Stimulated activated CD4-positive, alpha-beta T cell treated with anti-CD3 and anti-CD28 coated beads, Interleukin-2, amount 100 ng/mL, for 48 hours (primary cell): ENCODE measurements at places on chromosomes 11 and 22.
A peak's percentile ranks its signal among the peaks of the same experiment; 100 is the strongest.

GRCh38 chr22:27420817-27421361 lies 380.7 kb downstream of the MN1 start:
- DNase-seq, result no peak

DNA sequence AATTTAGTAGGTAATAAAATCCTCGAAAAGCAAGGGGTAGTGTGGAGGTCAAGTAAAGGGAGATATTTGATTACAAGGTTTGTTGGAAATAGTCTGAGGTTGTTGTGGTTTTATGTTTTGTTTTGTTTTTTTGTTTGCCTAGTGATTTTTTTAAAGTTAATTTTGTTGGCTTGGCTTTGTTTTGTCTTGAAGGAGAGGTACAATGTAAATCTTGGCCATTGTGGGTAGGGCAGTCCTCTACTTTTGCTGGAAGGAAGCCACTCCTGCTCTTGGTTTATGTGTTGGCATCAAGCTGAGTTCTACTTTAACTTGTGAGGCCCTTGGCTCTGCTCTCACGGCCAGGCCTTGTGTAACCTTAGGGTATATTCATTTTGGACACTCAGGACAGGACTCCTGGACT lies 3.2 kb downstream of the AMOTL1 start:
- DNase-seq, result no peak

- DNase-seq, result no peak
Measured at GRCh38 chr11:5507933-5508305, 1.8 kb downstream of the UBQLN3 start.

- no peak for DNase-seq
Measured at GRCh38 chr11:77191429-77191822, 63.4 kb downstream of the MYO7A start.

DNA sequence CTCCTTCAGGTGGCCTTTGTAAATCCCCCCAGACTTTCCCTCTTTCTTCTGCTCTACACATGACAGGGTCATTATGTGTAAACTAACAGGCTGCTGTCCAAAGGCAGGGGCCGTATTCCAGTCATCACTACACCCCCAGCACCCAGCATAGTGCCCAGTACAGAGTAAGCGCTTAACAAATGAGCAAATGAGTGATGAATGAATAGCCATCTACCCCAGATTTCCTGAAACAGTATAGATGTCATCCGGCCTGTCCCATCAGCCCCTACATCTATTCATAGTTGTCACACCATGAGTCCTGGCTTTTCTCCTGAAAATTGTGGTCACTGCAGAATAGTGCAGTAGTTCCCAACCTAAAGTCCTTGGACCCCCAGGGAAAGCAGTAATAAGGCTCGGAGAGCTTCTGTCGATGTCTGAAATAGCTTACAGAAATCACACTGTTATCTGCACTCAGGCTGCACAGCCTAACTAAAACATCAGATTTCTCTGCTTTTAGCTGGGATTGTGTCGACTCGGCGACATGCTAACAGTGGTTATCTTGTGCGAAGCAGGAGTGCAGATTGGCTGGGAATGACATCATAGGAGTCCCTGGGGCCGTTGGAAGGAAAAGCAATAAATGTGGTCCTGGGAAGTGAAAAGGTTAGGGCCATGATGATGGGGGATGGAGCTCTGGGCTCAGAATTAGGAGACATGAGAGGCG lies 143.8 kb upstream of the NECTIN1 start:
- no peak for DNase-seq

- DNase-seq, result no peak
Measured at GRCh38 chr11:72030472-72031045, 31.9 kb downstream of the IL18BP start.

DNA sequence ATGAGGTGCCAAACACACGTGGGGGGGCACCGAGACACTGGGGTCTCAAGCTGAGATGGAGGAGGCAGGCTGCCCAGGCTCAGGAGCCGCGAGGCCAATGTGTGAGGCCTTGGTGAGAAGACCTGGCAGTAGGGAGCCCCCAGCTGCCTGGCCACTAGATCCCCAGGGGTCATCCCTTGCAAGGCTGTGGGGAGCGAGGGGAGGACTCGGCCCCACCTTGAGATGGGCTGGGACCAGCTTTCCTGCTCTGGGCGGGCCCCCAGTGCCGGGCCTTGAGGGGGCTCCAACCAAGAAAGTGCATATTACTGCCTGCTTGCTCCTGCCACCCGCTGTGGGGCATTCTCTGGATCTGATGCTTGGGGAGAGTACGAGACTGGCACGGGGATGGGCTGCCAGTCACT lies 107.0 kb downstream of the CTTN start:
- no peak for DNase-seq

DNA sequence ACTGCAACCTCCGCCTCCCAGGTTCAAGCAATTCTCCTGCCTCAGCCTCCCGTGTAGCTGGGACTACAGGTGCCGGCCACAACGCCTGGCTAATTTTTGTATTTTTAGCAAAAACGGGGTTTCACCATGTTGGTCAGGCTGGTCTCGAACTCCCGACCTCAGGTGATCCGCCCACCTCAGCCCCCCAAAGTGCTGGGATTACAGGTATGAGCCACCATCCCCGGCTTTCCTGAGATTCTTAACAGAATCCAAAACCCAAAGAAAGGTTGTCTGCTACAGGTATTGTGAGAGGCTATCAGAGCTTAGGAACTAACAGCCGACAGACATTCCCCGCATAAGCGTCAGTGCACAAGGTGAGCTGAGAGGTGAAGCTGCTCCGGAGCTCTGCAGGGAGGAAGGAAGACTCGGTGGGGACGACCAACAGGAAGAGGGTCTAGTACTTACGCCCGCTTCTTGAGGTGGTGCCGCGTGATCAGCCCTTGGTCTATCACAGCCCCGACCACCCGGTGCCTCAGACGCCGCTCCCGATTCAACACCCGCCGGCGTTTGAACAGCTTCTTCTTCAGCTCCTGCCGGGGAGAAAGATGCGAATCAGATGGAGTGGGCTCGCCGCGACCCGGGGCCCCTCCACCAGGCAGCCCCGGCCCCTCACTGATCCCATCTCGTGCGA lies 470 bp downstream of the C11orf98 start:
- peak; percentile 48 for DNase-seq

- no peak for DNase-seq
Measured at GRCh38 chr22:46851311-46851710, 88.9 kb downstream of the TBC1D22A start.

GRCh38 chr22:44369916-44370801 lies 57.4 kb upstream of the SHISAL1 start:
- DNase-seq, result no peak

DNA sequence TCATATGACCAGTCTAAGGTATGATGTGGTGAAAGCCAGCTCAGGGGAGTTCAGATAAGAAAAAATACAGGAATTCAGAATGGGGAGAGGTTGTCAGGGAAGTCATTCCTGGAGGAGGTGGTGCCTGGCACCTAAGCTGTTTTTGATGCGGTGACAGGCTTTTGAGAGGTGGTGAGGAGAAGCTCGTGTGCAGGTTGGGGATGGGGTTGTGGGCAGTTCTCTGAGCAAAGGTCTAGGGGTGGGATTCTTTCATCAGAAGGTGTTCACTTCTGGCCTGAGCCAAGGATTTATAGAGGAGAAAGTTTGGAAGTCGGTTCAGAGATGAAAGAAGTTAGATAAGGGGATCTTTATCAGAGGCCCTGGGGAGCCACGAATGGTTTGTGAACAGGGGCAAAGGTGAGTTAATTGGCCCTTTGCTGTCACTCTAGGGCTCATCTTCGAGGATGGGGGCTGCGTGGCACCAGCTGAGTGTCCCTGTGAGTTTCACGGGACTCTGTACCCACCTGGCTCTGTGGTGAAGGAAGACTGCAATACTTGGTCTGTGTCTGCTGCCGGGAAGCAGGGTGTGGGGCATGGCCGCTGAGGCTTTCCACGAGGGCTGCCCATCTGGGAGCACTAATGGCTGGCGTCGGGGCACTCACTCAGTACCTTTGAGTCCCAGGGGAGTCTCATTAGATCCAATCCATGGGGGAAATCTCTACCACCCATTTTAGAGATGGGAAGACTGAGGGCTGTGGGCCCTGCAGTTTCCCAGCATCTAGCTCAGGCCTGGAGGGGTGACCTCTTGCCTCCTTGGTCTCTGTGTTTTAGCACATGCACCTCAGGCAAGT lies 13.4 kb downstream of the OTOG start:
- no peak for DNase-seq

DNA sequence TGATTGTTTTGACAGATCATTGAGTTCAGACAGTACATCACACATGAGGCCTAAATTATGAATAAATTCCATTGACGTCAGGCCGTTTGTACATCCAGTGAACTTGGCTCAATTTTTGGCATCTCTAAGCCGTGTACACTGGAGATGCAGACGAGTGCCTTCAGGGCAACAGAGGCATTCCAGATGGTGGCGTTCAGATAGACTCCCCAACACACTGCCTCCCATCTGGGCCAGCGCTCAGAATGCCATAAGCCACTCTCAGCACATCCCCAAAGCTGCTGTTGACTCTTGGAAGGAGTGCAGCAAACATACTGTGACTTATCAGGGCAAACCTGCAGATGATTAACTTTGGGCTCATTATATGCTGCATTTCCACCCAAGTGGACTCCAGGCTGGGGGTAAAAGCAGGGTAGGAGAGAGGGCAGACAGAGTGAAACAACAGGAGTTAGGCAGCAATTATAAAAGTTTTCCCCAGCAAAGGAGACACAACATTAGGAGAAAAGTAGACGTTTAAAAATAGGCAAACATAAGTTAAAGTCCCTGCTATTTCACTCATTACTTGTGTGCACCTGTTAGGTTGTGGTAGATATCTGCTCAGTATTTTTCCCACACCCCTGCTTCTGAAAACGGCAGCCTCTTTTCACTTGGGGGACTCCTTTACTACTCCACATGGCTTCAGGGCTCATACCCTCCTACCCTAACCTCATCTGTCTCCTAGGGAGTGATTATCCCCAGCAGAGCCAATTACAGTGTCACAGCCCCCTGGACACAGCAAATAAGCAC lies 60.2 kb upstream of the PDE3B start:
- DNase-seq, result no peak

DNA sequence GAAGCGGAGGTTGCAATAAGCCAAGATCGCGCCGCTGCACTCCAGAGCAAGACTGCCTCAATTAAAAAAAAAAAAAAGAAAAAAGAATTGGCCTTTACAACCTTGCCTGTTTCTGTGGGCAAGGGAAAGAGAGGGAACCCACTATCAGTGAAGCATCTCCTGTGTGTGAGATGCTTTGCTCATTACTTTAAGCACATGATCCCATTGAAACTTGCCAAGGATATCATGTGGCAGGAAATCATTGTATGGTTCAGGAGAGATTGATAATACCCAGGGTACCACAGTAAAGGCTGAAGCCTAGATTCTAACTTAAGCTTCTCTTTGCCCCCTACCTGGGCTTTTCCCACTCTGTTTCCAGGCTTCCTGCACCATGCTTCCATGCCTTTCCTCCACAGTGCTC lies 3.6 kb downstream of the LDLRAD3 start:
- DNase-seq, result no peak

- no peak for DNase-seq
Measured at GRCh38 chr22:29133603-29134133, 60.8 kb downstream of the KREMEN1 start.

GRCh38 chr11:44766112-44766971 lies 39.6 kb downstream of the TSPAN18 start:
- DNase-seq, result no peak

DNA sequence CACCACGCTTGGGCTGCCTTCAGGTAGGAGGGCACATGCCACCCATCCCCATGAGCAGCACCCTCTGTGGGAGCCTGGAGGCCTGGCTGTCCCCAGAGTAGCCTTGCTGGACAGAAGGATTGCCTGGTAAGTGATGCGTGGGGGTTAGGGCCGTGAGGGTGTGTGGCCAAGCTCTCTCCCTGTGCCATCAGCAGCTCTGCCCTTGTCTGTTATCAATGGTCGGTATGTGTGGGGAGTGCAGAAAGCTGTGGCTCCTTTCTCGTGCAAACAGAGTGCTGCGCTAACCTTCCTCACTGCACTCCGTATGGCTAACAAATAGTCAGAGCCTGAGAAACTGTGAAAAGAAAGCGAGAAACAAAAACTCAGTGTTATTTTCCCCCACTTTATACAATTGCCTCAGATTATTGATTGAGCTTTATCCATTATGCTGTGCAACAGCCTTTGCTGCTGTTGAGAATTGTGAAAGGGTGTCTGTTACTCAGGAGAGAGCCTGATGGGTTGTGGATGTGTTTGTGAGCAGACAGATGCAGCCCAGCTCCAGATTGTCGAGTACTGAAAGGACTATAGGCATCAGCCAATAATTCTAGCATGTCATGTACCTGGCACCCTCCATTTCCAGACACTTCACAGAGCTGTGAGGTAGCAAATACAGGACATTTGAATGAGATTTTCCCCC lies 432.2 kb downstream of the NTM start:
- DNase-seq, result no peak

DNA sequence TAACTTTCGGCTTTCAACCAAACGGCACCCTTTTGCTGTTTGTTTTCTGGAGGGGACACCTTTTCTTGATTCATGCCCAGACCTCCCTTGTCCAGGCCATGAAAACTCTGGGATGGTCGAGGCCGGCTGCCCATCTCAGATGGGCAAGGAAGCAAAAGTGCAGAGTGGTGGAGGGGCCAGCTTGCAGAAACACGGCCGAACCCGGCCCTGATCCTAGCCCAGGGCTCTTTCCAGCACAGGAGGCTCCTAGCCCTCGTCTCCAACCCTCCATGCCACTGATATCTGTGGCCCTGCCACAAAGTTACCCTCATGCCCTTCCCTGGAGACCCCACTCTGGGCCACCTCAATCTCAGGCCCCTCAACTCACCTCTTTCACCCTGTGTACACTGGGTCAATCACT lies 18.9 kb upstream of the SLC22A12 start:
- no peak for DNase-seq

GRCh38 chr11:2216400-2217064 lies 44.9 kb upstream of the TH start:
- no peak for DNase-seq

DNA sequence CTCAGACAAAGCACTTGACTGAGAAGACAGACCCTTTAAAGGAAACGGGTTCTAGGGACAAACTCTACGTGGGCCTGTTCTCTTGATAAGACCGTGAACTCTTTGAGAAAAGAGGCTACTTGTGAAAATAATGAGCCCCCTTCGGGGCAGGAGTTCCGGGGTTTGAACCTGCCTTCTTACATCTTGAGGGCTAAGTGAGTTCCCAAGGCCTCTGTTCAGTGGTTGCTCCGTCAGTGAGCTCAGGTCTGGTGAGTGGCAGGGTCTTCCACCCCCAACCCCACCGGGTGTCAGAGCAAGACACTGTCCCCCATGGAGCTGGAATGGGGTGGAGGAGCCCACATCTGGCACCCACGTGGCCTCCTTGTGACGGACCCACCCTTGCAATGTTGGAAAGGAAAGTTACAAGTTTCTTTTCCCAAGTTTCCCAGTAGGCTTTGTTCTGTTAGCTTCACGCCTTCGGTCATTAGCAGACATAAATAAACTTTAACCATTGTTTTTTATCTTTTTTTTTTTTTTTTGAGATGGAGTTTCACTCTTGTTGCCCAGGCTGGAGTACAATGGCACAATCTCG lies 6.3 kb upstream of the SAMM50 start:
- DNase-seq, result no peak

DNA sequence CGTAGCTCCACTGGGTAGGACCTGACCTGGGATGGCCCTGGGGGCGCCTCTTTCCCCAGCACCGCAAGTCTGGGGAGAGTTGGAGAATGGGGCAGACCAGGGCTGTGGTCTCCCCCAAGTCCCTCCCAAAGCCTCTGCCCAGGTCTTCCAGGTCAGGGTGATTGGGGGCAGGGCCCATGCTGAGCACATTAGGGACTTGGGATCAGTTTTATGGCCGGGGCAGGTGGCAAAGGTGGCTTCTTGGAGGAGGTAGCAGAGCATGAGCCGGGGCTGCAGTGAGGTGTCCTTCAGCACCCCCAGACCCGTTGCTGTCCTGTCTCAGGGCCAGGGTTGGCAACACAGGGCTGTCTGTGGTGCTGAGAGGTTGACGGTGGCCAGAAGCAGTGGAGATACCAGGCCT lies 6.0 kb downstream of the RELT start:
- DNase-seq, result no peak
